Activated T-cell treated with anti-CD3 and anti-CD28 coated beads for 24 hours (primary cell): ENCODE measurements at places on chromosomes 4 and X.

GRCh38 chr4:101183666-101184373, 163.5 kb downstream of the PPP3CA start:
- no peak for DNase-seq

GRCh38 chrX:105098201-105098600, 122.3 kb downstream of the TEX13A start:
- no peak for DNase-seq

DNA sequence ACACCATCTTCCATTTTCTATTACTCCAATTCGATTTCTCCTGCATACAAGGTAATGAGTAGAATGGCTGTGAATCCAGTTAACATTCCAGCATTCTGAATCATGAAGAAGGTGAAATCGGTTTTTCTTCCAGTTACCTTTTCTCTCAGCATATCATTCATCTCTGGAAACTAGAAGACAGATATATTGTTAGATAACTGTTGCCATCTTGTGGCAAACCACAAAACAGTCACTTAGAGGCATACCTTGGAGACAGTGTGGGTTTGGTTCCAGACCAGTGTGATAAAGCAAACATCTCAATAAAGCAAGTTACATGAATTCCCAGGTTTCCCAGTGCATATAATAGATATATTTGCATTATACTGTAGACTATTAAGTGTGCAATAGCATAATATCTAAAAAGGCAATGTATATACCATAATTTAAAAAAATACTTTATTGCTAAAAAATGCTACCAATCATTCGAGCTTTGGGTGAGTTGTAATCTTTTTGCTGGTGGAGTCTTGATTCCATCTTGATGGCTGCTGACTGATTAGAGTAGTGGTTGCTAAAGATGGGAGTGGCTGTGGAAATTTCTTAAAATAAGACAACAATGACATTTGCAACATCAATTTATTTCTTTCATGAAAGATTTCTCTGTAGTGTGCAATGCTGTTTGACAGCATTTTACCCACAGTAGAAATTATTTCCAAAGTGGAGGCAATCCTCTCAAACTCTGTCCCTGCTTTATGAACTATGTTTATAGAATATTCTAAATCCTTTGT, 82.1 kb downstream of the SLC39A8 start:
- DNase-seq = no peak

DNA sequence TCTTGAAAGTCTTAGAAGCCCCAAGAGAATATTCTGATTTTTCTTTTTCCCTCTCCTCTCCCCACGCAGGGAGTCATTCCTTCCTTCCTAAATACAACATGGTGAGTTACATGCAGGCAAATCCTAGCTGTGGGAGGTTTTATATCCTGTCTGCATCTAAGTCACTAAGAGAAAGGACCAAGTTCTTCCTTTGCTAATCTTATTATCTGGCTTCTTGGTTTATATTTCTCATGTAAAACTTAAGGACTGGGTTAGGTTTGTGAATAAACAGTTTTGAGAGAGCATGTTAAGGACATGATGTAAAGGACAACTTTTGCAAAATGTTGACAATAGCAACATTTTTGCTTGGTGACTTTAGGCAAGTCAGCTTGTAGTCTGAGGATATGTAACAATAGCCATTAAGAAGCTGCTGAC, 5.1 kb upstream of the CXCL9 start:
- no peak for DNase-seq

DNA sequence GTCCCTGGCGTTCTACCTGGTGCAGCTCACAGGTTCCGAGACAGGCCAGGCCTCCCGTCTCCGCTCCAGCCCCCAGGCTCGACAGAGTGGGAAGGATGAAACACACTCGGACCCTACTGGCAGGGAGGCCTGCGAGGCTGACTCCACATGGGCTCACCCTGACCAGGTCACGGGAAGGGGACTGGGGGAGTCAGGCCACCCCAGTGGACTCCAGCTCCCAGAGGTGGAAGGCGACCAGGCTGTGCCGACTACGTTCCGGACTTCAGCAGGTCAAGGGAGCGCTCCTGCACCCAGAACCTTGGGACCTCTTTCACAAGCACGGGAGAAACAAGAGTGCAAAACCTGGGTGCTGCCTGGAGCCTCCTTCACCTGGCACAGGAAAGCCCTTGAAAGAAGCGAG, 4.6 kb upstream of the IRAK1 start:
- DNase-seq = no peak

DNA sequence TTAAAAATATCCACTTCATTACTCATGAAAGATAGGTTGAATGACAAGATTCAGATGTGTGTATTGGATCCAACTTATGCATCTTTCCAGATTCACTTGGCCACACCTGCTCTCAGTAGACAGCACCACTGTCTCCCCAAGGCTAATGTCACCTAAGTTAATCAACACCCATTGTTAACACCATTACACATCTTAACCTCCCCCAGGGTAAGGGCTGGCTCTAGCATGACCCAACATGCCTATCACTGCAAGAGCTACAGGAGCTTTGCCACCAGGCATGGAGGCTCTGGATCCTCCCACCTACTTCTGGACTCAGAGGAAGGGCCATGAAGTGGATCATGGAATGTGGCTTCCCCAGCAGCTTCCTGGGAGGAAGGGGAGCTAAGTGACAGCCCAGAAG, 32.8 kb upstream of the LSM6 start:
- no peak for DNase-seq

GRCh38 chr4:147578593-147578992, 38.6 kb upstream of the TMEM184C start:
- DNase-seq = no peak

- DNase-seq = no peak
Measured at GRCh38 chr4:150694438-150694837, 112.5 kb downstream of the MAB21L2 start.

GRCh38 chr4:37835806-37836205, 9.3 kb downstream of the PGM2 start:
- DNase-seq = no peak

DNA sequence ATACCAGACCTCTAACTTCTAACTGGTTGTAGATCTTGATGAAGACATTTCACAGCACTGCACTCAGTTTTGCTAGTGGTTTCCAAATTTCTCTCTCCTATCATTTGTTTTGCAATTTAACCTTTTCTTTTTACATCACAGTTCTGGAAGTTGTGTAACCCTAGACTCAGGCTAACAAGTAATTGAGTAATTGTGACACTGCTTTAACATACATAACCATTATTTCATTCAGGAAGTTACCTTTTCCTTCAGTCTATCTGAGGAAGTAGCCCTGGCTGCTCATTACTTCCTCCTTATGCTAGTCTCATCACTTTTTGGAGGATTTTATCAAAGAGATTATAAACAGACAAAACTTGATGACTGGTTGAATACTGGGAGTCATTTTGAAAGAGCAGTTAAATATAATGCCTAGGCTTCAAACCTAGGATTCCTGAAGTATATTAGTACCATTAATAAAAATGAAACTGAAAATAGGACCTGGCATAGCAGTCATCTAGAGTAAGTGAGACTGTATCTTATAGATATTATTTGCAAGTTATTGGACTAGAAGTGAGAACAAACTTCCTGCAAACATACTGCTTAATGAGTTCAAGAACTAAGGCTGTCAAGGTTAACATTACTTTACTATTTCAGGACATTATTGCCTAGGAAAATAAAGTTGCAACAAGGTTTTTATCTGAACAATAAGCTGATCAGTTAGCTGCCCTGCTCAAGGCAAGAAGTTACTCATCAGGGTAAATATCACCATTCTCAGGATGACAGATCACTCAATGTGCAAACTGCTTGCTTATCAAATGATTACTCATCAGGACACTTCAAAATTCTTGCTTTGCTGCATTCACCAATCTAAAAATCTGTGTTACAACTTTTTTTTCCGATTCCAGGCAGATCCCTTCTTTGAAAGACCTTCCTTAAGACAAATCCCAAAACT, 25.6 kb upstream of the TEX13C start:
- no peak for DNase-seq

DNA sequence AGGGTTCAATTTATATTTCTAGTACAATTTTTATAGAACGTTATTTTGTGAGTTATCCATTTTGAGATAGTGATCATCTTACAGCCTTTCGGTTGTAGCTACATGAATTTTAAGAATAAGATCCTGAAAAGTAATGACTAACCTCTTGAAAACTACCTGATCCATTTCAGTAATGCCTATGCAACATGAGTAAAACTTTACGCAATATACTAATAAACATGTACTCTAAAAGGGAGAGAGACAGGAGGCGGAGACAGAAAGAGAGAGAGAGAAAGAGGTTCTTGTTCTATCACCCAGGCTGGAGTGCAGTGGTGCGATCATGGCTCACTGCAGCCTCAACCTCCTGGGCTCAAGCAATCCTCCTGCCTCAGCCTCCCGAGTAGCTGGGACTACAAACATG, 816.1 kb downstream of the CCSER1 start:
- DNase-seq = no peak

GRCh38 chrX:21741364-21741763, 16.6 kb downstream of the SMPX start:
- no peak for DNase-seq

- no peak for DNase-seq
Measured at GRCh38 chr4:129037093-129037492, 56.2 kb downstream of the SCLT1 start.

GRCh38 chr4:95985051-95985450, 145.2 kb downstream of the PDHA2 start:
- DNase-seq = no peak
